Hepatocyte (in vitro differentiated cells): ENCODE measurements at places on chromosomes 5 and 9. TPM values are rescaled to one million over a fixed set of nuclear protein-coding genes. Genes with fewer than 3 reads are reported as not detected.

The HRH2 gene
- total RNA-seq, result 1.9 and 2.5 TPM in 2 replicates

DNA sequence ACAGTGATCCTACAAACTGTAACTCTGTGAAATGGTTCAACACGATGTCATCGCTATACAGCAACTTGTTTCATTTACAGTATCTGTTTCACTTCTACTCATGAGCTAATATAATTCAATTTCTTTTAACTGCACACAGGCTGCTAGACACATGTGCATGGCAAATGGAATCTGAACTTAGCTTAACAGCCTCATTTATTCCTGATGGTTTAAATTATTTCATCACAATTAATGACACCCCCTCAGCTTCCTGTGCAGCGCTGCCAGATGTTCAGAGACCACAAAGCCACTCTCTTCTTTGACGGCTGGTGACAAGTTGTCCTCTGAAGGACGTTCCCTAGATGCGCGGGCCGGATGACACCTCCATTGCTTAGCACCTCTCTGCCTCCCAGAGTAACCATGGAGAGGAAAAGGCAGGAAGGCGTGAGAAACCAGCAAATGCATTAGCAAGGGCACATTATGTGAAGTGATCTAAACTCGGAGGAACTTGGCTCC, 191.1 kb downstream of the BNC2 start:
- peaks cover 10% of the 10 kb centered on the region for H3K4me1 ChIP-seq
- DNase-seq, result no peak
- H3K4me3 ChIP-seq, result no peak overlapping the region
- no peaks in the 10 kb centered on the region for H3K27me3 ChIP-seq
- peak overlapping the region; percentile 82 for H3K27ac ChIP-seq

The PCDHGB3 gene
- total RNA-seq, result not detected in 2 replicates

The CDX1 gene
- total RNA-seq, result 54.6 and 58.2 TPM in 2 replicates

GRCh38 chr5:54671111-54671531, 153.6 kb downstream of the SNX18 start:
- H3K36me3 ChIP-seq, result no peaks in the 10 kb centered on the region
- no peaks in the 10 kb centered on the region for H3K4me1 ChIP-seq
- no peak for DNase-seq
- H3K27me3 ChIP-seq, result no peaks in the 10 kb centered on the region

The SMIM3 gene
- 47.7 and 52.2 TPM in 2 replicates for total RNA-seq
